ENCODE measurements at places on chromosomes 3 and 15. TPM values are rescaled to one million over a fixed set of nuclear protein-coding genes. Genes with fewer than 3 reads are reported as not detected.

Gene TRH
- not detected for total RNA-seq

Gene NPAP1
- not detected for total RNA-seq

Gene PLAAT1
- total RNA-seq, result 8.1 TPM

Gene DPH3
- total RNA-seq, result 25.9 TPM

All from left ventricle myocardium inferior (tissue), 1 donor.